ENCODE measurements at places on chromosomes 1 and 21. TPM values are rescaled to one million over a fixed set of nuclear protein-coding genes. Genes with fewer than 3 reads are reported as not detected.
A peak's percentile ranks its signal among the peaks of the same experiment; 100 is the strongest.

- H3K4me1 ChIP-seq, result no peaks in the 10 kb centered on the region
- H3K27me3 ChIP-seq, result peaks cover 2% of the 10 kb centered on the region
- no peak overlapping the region for H3K27ac ChIP-seq
- no peak for DNase-seq
- H3K4me3 ChIP-seq, result no peak overlapping the region
Measured at GRCh38 chr1:160633330-160633903, 13.4 kb downstream of the SLAMF1 start.

GRCh38 chr21:28548291-28548690, 444.4 kb downstream of the LTN1 start:
- no peaks in the 10 kb centered on the region for H3K27me3 ChIP-seq
- H3K36me3 ChIP-seq, result no peaks in the 10 kb centered on the region
- H3K4me3 ChIP-seq, result no peak overlapping the region
- no peak for DNase-seq
- H3K27ac ChIP-seq, result no peak overlapping the region
- H3K4me1 ChIP-seq, result no peaks in the 10 kb centered on the region

DNA sequence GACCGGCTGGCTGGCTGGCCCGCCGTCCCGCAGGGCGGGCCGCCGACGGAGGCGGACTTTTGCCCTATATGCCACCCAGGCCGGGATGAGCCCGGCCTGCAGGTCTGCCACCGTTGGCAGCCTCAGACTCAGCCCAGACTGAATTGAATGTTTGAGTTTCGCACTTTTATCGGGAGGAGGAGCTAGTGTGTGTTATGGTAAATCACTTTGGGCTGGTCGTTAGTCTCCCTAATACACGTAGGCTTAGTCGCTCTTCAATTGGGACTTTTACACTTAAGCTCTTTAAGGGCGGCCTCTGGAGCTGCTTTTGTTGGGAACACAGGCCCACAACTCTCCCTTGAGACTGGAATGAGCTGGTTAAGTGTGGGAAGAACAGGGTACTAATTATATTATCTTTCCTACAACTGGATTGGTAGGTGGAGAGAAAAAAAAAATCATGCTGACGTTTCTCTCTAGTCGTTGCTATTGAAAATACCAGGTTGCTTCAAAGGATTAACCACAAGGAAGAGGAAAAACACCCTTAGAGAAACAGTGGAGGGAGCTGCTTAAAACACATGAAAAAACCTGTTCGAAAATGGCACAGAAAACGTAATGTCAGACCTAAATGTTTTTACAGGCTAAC, 1.4 kb upstream of the IRF2BP2 start:
- DNase-seq, result no peak
- peaks cover 42% of the 10 kb centered on the region for H3K4me1 ChIP-seq
- peak overlapping the region; percentile 100 for H3K27ac ChIP-seq

The ZFP69B gene
- polyA plus RNA-seq, result 1.9 TPM

The KCNE2 gene
- not detected for polyA plus RNA-seq

- peaks cover 20% of the 10 kb centered on the region for H3K27me3 ChIP-seq
- H3K4me3 ChIP-seq, result no peak overlapping the region
- H3K4me1 ChIP-seq, result no peaks in the 10 kb centered on the region
- H3K27ac ChIP-seq, result no peak overlapping the region
Measured at GRCh38 chr1:5769146-5769545, 223.1 kb downstream of the NPHP4 start.

GRCh38 chr1:205537386-205538018, 33.0 kb downstream of the CDK18 start:
- no peaks in the 10 kb centered on the region for H3K36me3 ChIP-seq
- no peaks in the 10 kb centered on the region for H3K27me3 ChIP-seq
- H3K4me3 ChIP-seq, result no peak overlapping the region
- H3K4me1 ChIP-seq, result no peaks in the 10 kb centered on the region
- H3K27ac ChIP-seq, result no peak overlapping the region
- no peak for DNase-seq

The SLC44A5 gene
- 0.72 TPM for polyA plus RNA-seq

- peak; percentile 5 for DNase-seq
- H3K4me3 ChIP-seq, result no peak overlapping the region
- H3K27ac ChIP-seq, result no peak overlapping the region
- no peaks in the 10 kb centered on the region for H3K4me1 ChIP-seq
Measured at GRCh38 chr1:221921936-221922335, 180.0 kb upstream of the DUSP10 start.

The GSTM3 gene
- 115 TPM for polyA plus RNA-seq

- no peaks in the 10 kb centered on the region for H3K27me3 ChIP-seq
- no peaks in the 10 kb centered on the region for H3K4me1 ChIP-seq
- H3K27ac ChIP-seq, result no peak overlapping the region
- H3K36me3 ChIP-seq, result no peaks in the 10 kb centered on the region
Measured at GRCh38 chr21:41302976-41303375, 13.6 kb upstream of the FAM3B start.

The PIK3C2B gene
- polyA plus RNA-seq, result 5.4 TPM

The RUNX3 gene
- not detected for polyA plus RNA-seq
